ENCODE measurements at places on chromosomes 4 and X.

DNA sequence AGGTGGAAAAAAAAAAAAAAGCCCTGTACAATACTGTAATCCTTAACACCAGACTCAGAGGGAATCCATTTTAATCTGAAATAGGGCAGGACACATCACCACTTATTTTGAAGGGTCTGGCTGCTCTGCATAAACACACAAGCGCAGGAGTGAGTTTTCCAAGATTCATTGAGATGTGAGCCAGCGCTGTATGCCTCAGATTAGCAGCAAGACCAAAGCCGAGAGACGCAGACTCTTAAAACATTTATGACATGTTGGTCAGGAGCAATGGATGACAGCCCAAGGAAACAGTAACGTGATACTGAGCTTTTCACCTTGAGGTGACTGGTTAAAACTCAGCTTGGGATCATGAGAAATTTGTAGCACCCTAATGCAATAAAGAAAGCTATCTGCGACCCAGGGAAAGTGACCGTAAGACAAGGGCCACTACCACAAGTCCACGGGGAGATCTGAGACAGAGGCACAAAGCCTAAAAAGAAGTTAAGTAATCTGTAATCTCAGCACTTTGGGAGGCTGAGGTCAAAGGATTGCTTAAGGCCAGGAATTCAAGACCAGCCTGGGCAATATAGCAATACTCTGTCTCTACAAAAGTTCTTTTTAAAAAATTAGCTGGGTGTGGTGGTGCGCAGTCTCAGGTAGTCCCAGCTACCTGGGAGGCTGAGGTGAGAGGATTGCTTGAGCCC lies 210.6 kb downstream of the COL25A1 start:
- DNase-seq, result no peak

DNA sequence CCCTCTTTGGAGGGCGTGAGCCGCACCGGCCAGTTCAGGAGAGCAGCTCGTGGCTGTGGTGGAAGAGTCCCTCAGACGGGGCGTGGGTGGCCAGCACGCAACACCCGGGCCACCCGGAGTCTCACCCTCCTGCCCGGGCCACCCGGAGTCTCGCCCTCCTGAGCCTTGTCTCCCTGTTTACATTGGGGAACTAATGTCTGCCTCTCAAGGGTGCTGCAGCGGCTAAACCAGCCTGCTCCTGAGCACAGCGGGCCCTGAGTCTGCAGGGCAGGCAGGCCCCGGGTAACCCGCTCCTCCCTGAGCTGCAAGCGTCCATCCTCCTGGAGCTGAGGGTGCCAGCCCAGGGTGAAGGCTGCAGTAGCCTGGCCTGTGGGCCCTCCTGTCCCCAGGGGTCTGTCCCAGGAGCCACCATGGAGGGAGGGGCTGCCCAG lies 3.0 kb downstream of the PDE6B start:
- DNase-seq, result no peak

DNA sequence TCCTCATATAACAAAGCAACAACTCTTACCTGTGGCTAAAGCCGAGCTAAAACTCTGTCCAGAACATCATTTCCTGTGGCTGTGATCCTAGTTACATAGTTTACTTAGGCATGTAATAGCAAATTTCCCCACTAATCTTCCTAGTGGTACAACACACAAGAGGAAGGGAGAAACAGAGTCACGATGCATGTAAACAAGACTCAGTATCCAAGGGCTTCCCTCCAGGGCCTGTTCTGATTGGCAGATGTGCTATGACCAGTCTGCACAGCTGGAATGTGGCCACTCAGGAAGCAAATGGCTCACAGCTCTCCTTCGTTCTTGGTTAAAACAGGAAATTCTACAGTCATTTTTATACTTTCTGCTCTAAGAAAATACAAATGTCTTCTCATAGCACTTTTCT lies 49.2 kb upstream of the PRSS48 start:
- DNase-seq, result no peak

- DNase-seq, result no peak
These were observed 65.8 kb upstream of the GPRIN3 start for GRCh38 chr4:89373394-89373793.

DNA sequence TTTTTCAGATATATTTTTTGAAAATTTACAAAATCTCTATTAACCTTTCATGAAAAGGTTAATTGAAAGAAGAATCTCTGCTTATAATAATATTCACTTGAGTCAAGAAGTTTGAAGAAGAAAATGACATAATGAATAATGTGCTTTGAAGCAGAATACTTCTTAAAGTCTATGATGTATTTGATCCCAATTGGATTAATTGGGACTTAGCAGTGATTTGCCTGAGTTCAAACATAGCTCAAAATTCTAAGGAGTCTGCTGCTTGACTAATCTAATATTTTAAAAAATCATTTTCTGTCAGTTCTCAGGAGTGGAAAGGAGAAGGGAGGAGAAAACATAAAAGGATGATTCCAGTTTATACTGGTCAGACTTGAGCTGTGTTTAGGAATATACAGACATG lies 1150.4 kb upstream of the INTU start:
- DNase-seq, result no peak

- DNase-seq, result no peak
These were observed 126.0 kb downstream of the EMCN start for GRCh38 chr4:100391863-100392262.

- DNase-seq, result no peak
These were observed 93.0 kb downstream of the IL13RA2 start for GRCh38 chrX:114924423-114924822.

GRCh38 chr4:140719022-140719421 lies 37.2 kb downstream of the TBC1D9 start:
- no peak for DNase-seq

DNA sequence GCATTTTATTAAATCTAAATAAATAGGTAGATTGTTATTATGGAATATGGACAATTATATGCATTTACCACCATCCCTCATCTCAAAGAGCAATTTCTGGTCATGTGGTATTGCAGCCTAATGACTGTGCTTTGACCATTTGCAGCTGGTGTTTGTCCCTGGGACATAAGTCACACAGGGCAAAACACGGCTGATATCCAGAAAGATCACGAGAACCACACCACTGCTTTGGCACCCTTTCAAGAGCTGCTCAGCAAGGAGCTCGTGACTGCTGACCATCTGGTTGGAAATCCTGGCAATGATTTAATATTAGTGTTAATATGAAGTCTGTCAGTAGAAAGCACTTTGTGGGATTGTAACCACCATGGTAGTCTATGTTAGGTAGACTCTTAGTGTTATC lies 545.0 kb downstream of the GBA3 start:
- DNase-seq, result no peak

GRCh38 chrX:44382871-44383270 lies 39.4 kb upstream of the EFHC2 start:
- no peak for DNase-seq

GRCh38 chr4:55311792-55312488 lies 34.1 kb upstream of the SRD5A3 start:
- no peak for DNase-seq

- DNase-seq, result no peak
These were observed 4.5 kb upstream of the TREX2 start for GRCh38 chrX:153450114-153450948.

DNA sequence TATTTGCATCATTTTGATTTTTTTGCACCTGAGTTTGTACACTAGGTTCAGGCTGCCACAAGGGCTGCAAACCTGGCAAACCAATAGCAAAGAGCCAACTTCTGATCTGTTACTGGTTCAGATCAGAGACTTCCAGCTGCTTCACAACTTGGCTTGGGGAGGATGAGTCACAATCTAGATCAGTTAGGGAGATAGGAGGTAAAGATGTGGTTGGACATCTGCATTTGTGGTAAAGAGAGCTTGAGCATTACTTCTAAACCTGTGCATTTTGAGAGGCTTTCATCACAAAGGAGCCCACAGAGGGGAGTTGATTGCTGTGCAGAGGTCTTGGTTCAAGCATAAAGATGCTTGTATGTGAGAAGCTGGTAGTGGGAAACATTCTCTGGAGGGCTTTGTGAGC lies 34.5 kb downstream of the LINC00632 start:
- DNase-seq, result no peak

- DNase-seq, result no peak
These were observed 187.6 kb downstream of the RAPGEF2 start for GRCh38 chr4:159290321-159291030.

DNA sequence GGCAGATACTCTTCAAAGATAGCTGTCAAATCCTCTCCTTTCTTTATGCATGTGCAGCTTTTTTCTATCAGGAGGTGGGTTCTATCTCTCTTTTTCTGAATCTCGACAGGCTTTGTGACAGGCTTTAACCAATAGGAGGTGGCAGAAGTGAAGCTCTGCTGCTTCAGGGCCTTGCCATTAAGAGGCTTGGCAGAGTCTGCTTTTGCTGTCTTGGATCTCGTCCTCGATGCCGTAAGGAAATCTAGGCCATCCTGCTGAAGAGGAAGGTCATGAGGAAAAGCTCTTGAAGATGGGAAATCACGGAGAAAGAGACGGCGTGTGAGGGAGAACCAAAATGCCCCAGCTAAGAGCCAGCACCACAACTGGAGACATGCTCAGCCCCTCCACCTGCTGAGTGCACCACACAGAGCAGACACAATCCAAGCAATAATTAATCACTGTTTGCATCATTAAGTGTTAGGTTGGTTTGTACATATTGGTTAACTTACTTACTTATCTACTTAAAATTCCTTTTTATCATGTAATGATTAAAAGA lies 92.2 kb downstream of the DDIT4L start:
- no peak for DNase-seq

- no peak for DNase-seq
These were observed 3.4 kb upstream of the AP1S2 start for GRCh38 chrX:15858051-15858450.

GRCh38 chr4:83771113-83771705 lies 235.3 kb downstream of the GPAT3 start:
- DNase-seq, result no peak

GRCh38 chrX:40240844-40241243 lies 143.1 kb upstream of the BCOR start:
- no peak for DNase-seq

GRCh38 chr4:79425586-79425985 lies 17.6 kb upstream of the GK2 start:
- no peak for DNase-seq

- DNase-seq, result no peak
These were observed 154.5 kb downstream of the MSN start for GRCh38 chrX:65821721-65822496.

GRCh38 chr4:108881190-108881589 lies 118.3 kb upstream of the ETNPPL start:
- DNase-seq, result no peak

DNA sequence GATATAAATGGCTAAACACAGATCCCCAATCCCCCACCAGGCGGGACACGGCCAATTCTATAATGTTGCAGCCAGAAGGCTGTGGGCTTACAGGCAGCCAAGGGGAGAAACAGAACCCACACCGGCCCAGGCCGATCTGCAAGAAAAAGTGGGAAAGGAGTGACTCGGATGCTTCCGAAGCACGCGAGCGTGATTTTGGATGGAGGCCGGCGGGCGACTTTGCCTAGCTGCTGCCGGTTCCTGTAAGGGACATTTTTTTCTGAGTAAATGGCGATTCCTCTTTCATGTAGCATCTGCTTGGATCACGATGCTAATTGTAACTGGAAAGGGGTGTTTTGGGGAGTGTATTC lies 470.2 kb downstream of the PCDH19 start:
- DNase-seq, result no peak

- DNase-seq, result no peak
These were observed 48.1 kb upstream of the BCOR start for GRCh38 chrX:40145923-40146261.

- DNase-seq, result no peak
These were observed 27.5 kb downstream of the TBC1D19 start for GRCh38 chr4:26611372-26611771.

DNA sequence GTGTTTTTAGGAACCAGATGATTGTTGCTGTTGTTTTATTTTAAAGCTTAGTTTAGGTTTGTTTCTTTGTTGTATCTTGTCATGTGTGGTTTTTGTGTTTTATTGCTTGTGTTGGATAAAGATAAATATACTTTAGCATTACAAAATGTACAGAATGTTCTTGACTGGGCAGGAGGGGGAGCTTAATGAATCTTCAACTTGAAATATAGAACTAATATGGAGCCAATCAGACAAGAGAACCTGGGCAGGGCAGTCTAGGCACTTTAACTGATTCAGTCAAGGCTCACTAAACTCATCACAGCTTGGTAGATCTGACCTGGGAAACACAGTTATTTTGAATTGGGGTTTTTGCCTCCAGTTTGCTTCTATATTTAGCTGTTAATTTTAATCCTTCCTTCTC lies 304.2 kb downstream of the ARHGAP24 start:
- DNase-seq, result no peak

GRCh38 chr4:26874110-26874509 lies 13.5 kb downstream of the STIM2 start:
- DNase-seq, result no peak

DNA sequence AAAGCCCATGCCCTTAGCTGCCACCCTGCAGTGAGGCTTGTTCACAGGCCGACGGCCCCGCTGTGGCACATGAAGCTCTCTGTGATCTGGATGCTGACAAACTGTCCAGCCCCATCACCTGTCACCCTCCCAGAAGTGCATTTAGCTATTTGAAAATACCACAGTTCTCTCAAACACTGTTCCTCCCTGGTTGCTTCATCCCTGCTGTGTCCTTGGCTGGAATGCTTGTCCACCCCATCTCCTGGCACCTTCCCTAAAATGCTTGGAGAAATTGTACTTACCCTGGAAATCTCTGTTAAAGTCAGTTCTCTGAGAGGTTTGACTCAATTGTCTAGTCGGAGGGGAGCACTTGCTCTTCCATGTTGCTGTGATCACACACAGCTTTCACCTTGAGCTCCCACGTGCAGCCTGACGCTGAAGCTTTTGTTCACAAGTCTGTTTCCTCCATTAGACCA lies 10.1 kb downstream of the SYNPO2 start:
- no peak for DNase-seq

DNA sequence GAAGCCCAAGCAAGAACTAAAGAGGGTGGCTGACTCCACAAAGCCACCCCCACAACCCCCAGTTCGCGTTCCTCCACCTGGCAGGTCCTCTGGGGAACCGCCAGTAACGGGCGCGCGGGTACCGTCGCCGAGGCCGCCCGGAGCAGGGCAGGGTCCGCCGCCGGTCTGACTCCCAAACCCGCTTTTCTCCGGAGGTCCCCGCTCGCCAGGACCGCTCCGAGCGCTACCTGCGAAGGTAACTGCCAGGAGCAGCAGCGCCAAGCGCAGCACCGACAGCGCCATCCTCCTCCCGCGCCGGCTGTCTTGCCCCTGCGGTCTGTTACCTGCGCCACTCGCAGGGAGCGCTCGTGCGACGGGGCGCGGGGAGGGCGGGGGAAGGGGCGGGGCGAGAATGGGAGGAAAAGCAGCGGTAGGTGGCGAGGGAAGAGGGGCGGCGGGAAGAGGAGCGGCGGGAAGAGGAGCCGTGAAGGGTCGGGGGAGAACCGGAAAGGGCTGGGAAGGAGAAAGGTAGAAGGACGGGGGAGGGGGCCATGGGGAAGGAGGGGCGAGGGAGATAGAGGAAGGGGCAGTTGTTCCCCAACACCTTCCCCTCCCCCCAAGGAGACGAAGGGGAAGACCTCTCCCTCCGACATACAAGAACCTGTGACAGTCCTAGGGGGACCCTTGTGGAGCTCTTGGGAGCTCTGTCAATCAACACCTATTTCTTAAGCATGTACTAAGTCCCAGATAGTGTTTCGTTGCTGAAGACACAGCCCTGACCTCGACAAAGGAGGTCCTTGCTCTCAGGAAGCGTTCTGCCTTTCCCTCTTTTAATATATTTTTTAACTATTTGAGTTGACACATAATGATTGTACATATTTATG lies at the start of gene SPINK2:
Gene SPINK2, minus strand, starts transcription at position 321 of the 863 bp plus-strand sequence. Its CDS starts 39 bp downstream, at position 282.
- DNase-seq, result no peak

GRCh38 chrX:71908387-71908786 lies 2.3 kb upstream of the NHSL2 start:
- no peak for DNase-seq

GRCh38 chr4:82611527-82611926 lies 49.7 kb upstream of the TMEM150C start:
- no peak for DNase-seq

GRCh38 chrX:67334323-67334722 lies 209.5 kb upstream of the AR start:
- no peak for DNase-seq

All from vagina (tissue), 2 donors.